ENCODE measurements at places on chromosomes 1 and 21.

GRCh38 chr1:226378071-226378470 is 29.8 kb downstream of the PARP1 start:
- no peak for DNase-seq

- DNase-seq: no peak
These were observed 23.4 kb downstream of the GORAB start for GRCh38 chr1:170555370-170555769.

DNA sequence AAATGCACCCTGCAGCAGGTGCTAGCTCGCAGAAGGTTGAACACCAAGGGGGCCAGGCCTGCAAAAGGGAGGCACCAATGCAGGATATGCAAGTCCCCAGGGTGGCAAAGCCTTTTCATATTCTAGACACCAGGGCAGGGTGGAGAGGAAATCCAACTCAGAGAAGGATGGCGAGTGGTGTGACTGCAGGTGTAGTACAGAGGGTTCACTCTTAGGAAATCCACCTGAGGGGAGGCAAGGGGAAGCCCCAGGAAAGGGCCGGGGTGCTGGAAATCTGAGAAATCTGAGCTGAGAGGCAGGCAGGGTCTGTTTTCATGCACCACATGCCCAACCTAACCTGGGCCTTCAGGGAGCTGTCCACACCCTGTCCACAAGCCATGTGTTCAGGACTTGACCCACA is 163.2 kb upstream of the CTTNBP2NL start:
- DNase-seq: no peak

DNA sequence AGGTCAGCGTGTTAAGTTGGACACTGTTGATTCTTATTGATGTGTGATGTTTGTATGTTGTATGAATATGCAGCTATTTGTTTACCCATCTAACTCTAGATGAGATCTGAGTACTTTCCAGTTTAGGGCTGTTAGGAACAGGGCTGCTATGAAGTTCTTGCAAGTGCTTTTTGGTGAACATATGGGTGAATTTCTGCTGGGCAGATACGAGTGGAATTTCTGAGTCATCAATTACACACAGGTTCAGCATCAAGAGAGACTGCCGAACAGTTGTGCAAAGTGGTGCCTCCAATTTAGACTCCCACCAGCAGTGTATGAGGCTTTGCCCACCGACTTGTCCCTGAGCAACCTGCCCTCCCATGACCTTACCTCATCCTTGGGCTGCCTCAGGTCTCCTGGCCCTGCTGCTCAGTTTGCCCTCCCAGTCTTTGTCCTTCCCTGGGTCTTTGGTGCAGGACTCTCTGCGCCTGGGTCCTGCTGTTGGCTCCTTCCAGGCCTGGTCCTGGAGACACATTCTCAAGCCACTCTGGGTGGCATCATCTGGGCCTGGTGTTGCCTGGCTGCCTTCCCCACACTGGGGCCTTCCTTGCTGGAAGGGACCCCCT is 343.6 kb downstream of the PTPRU start:
- DNase-seq: no peak

DNA sequence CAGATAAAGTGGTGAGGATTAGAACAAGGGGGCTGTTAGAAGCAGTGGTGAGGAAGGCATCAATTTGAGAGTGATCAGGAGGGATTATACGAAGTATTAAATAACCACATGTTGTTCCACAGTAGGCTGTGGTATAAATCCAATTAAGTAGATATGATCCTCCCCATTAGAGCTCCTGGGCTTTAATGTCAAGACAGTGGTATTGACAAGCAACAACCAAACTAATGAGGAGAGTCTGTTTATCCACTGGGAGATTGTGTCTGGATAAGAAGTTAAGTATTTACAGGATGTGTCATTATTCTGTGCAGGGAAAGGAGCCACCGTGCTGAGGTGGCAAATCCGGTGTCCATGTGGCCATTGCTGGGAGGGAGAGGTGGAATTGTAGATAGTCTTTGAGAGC is 5.8 kb downstream of the ACTN2 start:
- no peak for DNase-seq

DNA sequence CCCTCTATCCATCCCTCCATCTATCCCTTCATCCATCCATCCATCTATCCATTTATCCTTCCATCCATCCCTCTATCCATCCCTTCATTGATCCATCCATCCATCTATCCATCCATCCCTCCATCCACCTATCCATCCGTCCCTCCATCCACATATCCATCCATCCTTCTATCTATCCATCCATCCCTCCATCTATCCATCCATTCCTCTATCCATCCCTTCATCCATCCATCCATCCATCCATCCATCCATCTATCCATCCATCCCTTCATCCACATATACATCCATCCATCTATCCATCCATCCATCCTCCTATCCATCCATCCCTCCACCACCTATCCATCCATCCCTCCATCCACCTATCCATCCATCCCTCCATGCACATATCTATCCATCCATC is 23.6 kb downstream of the MATN1 start:
- DNase-seq: no peak

DNA sequence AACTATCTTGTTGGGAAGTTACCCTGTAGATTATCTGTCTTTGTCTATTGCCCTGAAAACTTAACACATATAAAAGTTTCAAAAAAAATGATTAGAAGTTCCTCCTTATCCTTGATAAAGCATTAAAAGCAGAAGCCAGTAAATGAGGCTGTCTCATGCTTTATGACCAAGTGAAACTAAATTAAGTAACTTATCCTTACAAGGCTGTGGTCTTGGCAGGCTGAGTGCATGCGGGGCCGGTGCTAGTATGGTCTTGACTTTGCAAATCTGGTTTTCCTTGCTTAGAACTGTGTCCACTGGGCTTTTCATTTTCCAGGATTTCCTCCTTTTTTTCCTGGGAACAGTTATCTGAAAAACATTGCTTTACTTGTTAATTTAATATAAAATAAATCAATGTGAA is 43.1 kb downstream of the PCNX2 start:
- DNase-seq: no peak

DNA sequence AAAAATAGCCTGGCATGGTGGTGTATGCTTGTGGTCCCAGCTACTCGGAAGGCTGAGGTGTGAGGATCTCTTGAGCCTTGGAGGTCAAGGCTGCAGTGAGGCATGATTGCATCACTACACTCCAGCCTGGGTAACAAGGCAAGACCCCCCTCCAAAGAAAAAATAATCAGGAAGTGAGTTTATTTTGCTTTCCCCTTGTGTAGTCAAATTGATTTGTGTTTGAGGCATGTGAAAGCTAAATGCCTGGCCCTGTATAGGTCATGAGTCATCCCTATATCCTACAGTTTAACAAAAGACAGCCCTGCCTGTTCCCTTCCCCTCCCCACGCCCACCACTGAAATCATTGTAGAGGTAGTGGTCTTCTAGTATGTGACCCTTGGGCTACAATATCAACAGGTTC is 241.4 kb upstream of the JUN start:
- no peak for DNase-seq

DNA sequence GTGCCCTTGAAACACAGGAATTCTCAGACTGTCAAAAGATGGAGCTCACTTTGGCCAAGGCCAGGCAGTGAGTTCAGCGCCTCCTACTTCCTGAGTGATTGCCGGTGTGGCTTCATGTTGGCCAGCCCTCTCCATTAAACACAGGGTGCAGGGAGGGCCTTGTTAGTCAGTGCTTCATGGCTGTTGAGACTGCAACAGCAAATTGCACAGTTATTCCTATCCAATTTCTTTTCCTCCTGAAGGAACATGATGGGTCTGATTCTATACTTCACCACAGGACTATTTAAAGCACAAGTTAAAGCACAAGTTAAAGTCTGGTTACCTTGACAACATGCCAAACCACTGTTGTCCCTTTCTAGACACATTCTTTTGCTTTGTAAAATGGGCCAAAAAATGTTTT is 156.6 kb downstream of the SIPA1L2 start:
- DNase-seq: no peak

GRCh38 chr1:98322966-98323365 is 338.6 kb upstream of the SNX7 start:
- DNase-seq: no peak

GRCh38 chr1:168636642-168637111 is 60.3 kb downstream of the XCL1 start:
- DNase-seq: no peak

- DNase-seq: peak; percentile 59
These were observed 52.4 kb downstream of the CHD5 start for GRCh38 chr1:6127587-6128163.

GRCh38 chr1:154842635-154843034 is 27.4 kb downstream of the KCNN3 start:
- DNase-seq: no peak

DNA sequence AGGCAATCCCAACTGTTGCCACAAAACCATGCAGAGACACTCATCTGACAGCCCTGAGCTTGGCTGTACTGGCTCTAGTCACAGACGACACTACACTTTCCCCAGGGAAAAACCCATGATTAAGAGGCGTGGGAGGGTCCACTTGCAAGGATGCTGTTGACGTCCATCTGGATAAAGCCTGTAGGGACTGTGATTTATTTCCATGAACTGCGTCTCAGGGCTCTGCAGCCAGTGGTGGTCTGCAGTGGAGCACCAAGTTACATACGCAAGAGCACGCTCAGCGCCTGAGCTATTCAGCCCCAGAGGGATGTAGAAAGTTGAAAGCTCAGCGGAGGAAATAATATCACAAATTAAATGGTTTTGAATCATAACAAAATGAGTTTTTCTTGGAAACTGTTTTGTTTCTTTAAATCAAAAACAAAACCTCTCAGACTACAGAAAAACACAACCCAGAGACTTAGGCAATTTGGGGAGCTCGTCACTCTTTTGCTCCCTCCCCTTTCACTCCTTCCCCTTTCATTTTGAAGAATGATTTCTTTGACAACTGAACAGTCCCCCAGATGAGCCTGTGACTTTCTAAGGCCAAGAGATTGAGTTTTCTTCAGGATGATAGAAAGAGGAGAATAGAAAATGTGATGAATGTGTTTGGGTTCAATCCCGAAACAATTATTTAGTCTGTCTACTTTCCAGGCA is 71.2 kb downstream of the NGF start:
- DNase-seq: no peak

DNA sequence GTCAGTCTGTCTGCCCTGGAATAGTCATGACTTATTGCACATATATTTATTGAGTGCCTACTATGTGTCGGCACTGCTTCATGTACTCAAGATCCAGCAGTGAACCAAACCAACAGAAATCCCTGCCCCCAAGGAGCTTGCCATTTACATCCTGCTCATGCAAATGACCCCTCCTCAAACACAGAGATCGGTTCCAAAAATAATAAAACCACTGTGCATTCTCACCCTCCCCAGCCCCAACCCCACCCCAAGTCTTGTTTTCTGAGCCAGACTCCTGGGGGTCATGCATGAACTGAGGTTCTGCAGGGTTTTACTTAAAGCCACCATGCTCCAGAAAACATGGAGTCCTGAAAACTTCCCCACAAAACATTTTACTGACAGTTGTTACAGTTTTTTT is 61.9 kb downstream of the KIAA0040 start:
- DNase-seq: no peak

- no peak for DNase-seq
These were observed 45.1 kb downstream of the GRIK3 start for GRCh38 chr1:36989241-36989640.

GRCh38 chr1:16152481-16153087 is 3.3 kb downstream of the EPHA2 start:
- no peak for DNase-seq

GRCh38 chr1:153849487-153850185 is 73.1 kb downstream of the GATAD2B start:
- no peak for DNase-seq

DNA sequence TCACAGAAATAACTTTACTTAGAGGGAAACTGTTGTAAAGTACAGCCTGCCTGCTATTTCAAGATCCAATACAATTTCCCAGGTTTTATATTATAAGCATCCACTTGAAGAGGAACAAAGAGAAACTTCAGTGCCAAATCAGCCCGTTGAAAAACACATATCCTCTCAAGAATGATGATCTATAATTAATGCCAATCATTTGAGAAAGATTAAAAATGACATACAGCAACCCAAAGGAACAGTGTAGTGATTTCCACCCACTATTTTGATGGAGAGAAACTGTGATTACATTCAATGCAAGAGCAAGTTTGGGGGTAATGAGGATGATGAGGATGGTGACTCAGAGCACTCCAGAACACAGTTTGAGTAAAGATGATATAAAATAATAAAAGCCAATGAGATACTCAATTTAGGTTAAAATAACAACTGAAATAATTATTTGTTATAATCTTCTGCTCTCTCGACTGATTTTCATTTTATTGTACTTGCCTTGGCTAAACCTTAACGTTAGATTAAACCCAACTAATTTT is 715.5 kb downstream of the NCAM2 start:
- no peak for DNase-seq

DNA sequence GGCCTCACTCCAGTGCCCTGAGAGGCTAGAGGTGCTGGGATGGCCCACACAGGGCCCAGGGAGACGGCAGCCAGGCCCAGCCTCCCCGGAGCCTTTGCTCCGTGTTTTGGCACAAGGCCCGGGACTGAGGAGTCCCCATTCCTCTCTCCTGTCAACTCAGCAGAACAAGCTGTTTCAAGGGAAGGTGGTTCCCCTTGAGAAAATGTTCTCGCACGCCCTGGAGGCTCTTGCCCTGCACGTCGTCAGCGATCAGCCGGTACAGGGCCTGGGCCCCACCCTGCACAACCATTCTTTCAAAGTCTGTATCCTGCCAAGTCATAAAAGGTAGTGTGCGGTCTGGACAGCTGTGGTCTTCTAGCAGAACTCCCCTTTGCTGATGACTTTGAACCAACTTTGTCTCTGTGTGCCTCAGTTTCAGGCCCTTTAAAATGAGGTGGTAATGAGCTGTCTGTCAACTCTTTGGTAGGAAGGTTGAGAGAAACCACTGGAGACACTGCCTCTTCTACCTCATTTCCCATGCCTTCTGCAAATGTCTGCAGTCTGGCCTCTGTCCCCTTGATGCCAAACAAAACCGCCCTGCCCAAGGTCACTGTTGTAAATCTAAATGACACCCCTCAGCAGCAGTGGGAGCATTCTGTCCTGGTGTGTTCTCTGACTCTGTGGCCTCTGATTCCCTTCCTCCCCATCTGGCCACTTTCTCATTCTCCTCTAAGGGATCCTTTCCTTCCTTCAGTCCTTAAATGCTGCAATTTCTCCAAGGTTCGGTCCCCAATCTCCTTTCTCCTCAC is 138.6 kb upstream of the JUN start:
- no peak for DNase-seq

- no peak for DNase-seq
These were observed 2.9 kb downstream of the C2CD2 start for GRCh38 chr21:41950941-41951351.

DNA sequence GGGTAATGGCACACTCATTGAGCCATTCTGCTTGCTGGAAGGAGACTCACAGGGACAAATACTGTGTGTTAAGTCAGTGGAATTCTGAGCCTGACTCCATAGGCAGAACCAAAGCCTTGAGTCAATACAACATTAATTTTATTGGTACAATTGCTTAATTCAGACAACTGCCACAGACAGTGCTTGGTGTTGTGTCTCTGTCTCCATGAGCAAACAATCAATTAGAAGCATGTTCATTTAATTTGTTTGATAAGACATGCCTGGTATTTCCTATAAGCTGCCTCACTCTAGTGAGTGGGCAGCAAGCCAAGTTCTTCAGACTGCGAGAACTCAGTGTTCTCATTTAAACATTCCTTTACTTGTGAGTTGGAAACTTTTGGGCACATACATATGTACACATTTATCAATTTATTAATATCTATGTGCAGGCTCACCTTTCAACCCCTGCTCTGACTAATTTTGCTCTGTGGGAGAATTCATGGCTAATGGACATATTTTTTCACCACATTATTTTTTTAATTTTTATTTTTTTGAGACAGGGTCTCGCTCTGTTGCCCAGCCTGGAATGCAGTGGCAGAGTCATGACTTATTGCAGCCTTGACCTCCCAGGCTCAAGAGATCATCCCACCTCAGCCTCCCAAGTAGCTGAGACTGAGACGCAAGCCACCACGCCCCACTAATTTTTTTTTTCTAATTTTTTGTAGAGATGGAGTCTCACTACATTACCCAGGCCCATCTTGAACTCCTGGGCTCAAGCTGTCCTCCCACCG is 4.5 kb upstream of the SRSF10 start:
- no peak for DNase-seq
